ENCODE measurements at places on chromosomes 2 and 18. TPM values are rescaled to one million over a fixed set of nuclear protein-coding genes. Genes with fewer than 3 reads are reported as not detected.

GRCh38 chr2:15218423-15219086 lies 342.6 kb downstream of the NBAS start:
- DNase-seq: no peak
- H3K27ac ChIP-seq: no peak overlapping the region
- no peaks in the 10 kb centered on the region for H3K27me3 ChIP-seq
- H3K4me1 ChIP-seq: no peaks in the 10 kb centered on the region

The NDC80 gene
- total RNA-seq: 3.9 TPM

The MTX2 gene
- total RNA-seq: 27.7 TPM

The CNDP1 gene
- total RNA-seq: not detected

- no peaks in the 10 kb centered on the region for H3K36me3 ChIP-seq
- no peaks in the 10 kb centered on the region for H3K4me1 ChIP-seq
- peaks cover 19% of the 10 kb centered on the region for H3K27me3 ChIP-seq
- DNase-seq: no peak
- H3K4me3 ChIP-seq: no peak overlapping the region
Measured at GRCh38 chr2:71275939-71276310, 49.0 kb upstream of the PAIP2B start.

GRCh38 chr2:47869859-47870595 lies 36.3 kb downstream of the FBXO11 start:
- no peaks in the 10 kb centered on the region for H3K27me3 ChIP-seq
- peaks cover 5% of the 10 kb centered on the region for H3K36me3 ChIP-seq
- H3K4me1 ChIP-seq: no peaks in the 10 kb centered on the region
- DNase-seq: no peak

The CCDC178 gene
- 1.1 TPM for total RNA-seq

GRCh38 chr2:188522517-188522916 lies 230.8 kb downstream of the GULP1 start:
- no peak overlapping the region for H3K27ac ChIP-seq
- DNase-seq: no peak

DNA sequence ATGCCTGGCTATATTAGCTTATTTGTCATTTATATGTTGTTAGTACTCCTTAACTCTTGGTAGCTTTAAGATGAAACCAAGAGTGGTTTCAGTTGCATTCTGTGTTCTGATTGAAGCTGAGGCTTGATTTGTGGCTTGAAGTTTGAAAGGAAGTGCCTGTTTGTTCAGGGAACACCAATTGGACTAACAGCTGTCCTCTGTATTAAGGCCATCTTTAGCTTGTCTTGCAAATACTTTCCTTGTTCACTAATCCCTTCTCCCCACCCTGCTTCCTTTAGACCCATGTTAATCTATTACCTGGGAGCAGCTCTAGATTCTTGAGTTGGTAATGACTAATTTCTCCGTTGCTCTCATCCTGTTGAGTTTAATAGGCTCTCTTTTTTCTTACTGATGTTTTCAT lies 13.4 kb downstream of the ITGA6 start:
- no peak overlapping the region for H3K27ac ChIP-seq
- no peaks in the 10 kb centered on the region for H3K36me3 ChIP-seq
- no peak overlapping the region for H3K4me3 ChIP-seq
- H3K27me3 ChIP-seq: no peaks in the 10 kb centered on the region
- H3K4me1 ChIP-seq: peaks cover 3% of the 10 kb centered on the region

GRCh38 chr2:152460567-152460966 lies 125.6 kb downstream of the FMNL2 start:
- H3K4me3 ChIP-seq: no peak overlapping the region
- no peak overlapping the region for H3K27ac ChIP-seq
- H3K27me3 ChIP-seq: no peaks in the 10 kb centered on the region
- no peak for DNase-seq

DNA sequence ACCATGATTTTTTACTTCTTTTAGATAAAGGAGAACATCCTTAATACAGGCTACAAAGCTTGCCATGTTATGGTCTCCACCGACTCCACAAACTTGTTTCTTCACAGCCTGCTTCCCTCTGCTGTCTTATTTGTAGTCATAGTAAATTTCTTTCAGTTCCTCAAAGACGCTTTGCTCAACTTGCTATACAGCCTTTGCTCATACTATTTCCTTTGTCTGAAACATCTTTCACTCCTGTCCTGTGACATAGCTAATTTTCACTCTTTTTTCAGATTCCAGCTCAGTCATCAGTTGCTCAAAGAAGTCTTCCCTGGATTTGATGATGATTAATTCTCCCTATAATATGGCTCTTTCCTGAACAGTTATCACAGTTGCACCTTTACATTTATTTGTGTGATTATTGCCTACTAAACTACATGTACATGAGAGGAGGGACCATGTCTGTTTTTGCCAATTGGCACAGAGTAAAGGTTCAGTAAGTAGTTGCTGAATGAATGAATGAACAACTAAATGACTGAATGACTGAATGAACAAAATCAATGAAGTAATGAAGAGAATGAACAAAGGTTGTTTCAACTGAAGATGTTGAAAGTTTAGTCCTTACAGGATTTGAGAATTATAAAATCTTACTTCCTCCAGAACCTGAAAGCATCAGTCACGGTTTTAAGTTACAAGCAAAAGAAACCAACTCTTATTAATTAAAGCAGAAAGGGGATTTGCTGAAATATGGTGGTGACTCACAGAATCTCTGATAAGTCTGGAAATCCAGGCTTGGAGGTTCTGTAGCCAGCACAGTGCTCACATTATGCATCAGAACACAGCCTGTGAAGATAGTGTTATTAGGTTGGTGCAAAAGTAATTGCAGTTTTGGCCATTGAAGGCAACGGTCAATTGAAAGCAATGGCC lies 186.4 kb upstream of the FAM98A start:
- H3K27ac ChIP-seq: no peak overlapping the region
- H3K4me1 ChIP-seq: no peaks in the 10 kb centered on the region
- DNase-seq: no peak
- H3K36me3 ChIP-seq: no peaks in the 10 kb centered on the region
- no peaks in the 10 kb centered on the region for H3K27me3 ChIP-seq

DNA sequence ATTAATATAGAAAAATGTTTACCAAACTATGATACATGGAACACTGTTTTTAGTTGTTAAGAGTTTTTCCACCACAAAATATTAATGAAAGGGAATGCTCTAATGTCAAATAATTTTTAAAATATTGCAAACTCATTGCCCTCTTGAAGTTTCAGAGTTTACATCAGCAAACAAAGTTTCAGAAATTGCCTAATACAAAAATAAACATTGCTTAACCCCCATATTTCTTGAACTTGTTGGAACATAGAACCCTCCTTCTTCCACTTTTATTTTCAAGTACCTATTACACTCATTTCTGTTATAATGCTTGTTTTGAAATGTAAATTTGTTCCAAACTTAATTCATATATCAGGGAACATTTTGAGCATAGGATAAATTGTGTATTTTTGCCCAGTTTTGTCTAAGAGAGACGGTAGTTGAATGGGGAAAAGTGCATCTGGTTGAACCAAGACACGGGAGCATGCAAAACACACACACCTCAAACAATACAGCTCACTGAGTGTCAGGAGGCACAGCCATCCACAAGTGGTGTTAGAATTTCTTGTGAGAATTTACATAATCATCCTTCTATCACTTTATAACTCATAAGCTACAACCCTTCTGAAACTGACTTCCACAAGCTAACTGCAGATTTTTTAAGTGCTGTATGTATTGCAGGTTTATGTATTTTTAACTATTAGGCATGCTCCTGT lies 5.3 kb upstream of the MC4R start:
- no peaks in the 10 kb centered on the region for H3K36me3 ChIP-seq
- DNase-seq: peak; percentile 38
- H3K4me1 ChIP-seq: no peaks in the 10 kb centered on the region
- no peak overlapping the region for H3K4me3 ChIP-seq

DNA sequence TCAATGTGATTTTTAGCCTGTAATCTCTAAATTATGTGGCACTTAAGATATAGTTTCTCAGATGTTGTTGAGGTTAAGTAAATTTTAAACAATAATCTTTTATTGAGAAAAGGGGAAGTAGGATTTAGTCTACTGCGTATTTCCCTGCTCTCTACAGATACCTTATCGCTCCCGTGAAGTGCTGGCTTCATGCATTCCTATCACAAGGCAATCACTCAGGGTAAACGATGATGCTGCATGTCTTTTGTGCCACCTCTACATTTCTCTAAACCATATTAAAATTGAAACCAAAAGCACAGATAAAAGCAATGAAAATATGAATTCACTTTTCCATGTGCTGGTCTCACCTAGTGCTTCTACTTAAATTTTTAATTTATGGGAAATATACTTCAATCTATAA lies 14.4 kb upstream of the RPE start:
- H3K27ac ChIP-seq: no peak overlapping the region
- no peak overlapping the region for H3K4me3 ChIP-seq
- no peaks in the 10 kb centered on the region for H3K4me1 ChIP-seq
